Esophagus mucosa (tissue), 1 donor: ENCODE measurements at places on chromosomes 5 and 9. TPM values are rescaled to one million over a fixed set of nuclear protein-coding genes. Genes with fewer than 3 reads are reported as not detected.
A peak's percentile ranks its signal among the peaks of the same experiment; 100 is the strongest.

GRCh38 chr9:16075696-16076095 is 522.9 kb downstream of the CCDC171 start:
- no peak for ATAC-seq

- no peak for ATAC-seq
Observed at GRCh38 chr5:2149195-2149539, 266.4 kb upstream of the IRX4 start.

DNA sequence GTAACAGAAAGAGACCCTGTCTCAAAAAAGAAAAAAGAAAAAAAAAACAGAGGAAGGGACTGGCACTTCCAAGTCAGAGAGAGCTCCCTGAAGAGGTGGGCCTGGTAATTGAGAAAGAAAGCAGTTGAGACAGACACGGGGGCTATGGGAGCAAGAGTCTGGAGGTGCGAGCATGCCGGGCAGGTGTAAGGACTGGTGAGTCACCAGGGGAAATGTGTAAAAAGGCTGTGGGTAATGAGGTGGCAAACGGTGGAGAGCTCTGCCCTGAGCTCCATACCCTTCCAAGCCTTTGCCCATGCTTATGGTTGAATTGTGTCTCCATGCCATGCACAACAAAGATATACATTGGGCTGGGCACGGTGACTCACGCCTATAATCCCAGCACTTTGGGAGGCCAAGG is 18.0 kb upstream of the JADE2 start:
- ATAC-seq, result no peak

GRCh38 chr9:137306066-137306849 is 4.2 kb upstream of the NRARP start:
- no peak for ATAC-seq

GRCh38 chr9:112540800-112541199 is 54.2 kb downstream of the KIAA1958 start:
- no peak for ATAC-seq

DNA sequence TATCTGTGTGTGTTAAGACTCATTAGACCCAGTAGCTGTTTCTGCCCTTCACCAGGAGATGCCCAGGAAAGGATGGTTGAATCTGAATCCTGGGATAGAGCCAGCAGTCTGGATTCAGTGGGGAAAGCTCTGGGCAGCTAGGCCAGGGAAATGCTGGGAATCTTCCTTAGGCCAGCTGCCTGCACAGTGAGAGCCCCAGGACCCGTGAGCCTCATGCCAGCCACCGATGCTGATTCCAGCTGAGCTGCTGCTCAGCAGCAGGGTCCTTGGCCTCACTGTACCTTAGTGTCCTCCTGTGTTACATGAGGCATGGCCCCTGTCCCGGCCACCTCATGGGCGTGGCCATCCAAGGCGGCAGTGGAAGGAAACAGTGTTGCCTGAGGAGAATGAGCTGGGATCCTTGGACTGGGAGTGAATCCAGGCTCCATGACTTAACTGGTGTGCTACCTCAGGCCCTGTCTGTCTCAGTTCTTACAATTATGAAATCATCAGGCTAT is 87.1 kb downstream of the AMBP start:
- ATAC-seq, result no peak

DNA sequence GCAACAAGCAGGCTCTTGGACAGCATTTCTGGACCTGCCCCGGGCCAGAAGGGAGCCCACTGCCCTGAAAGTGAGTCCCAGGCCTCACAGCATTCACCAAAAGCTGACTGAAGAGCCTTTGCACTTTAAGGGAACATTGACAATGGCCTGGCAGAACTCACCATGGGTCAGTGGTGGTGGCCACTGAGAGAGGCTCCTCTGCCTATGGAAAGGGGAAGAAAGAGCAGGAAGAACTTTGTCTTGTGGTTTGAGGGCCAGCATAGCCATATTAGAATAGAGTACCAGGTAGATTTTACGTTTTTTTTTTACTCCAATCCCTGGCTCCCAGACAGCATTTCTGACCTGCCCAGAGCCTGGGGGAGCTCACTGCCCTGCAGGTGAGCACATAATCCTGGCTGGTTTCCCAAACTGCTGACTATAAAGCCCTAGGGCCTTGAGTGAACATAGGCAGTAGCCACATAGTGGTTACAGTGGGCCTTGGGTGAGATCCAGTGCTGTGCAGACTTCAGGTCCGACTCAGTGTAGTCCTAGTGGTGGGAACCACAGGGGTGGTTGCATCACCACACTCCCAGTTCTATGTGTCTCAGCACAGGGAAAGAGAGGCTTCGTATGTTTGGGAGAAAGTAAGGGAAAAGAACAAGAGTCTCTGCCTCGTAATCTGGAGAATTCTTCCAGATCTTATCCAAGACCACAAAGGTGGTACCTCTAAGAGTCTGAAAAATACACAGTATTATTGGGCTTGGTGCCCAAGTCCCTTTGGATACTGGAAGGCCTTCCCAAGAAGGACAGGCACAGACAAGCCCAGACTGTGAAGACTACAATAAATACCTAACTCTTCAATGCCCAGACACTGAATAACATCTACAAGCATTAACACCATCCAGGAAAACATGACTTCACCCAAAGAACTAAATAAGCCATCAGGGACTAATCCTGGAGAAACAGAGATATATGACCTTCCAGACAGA is 89.5 kb downstream of the TSSK1B start:
- ATAC-seq, result peak; percentile 63

DNA sequence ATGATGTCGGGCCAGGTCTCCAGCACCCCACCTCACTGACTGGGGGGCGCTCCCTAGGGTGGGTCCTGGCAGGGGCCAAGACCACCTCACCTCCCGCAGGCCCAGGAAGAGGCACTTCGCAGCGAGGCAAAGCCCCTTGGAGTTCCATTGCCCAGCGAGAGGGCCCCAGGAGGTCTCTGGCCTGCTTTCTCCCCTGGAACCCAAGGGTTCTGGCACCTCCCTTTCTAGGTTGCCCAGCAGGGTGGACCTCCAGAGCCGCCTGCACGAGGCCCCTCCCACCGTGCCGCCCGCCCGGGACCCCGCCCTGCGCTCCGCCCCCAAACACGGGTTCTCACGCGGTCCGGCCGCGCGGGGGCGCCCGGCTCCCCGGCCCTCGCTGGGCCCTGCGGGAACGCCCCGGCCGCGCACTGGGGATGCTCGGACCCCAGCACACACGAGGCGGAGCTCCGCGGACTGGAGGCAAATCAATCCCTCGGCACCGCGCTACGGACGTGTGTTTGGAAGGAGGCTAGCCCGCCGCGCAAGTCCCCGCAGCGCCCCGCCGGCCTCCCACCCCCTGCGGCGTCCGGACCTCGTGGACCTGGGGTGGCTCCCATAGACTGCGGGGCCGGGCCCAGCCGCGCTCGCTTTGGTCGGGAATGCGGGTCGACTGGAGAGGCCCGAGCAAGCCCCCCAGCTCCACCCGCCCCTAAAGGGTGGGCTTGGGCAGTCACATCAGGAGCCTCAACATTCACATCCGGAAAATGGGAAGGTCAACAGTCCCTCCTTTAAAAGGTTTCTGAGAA is 99.5 kb upstream of the LMX1B start:
- ATAC-seq, result peak; percentile 59

SHC3 gene
- 1.4 TPM for total RNA-seq

EFNA5 gene
- 29.7 TPM for total RNA-seq

CCDC192 gene
- not detected for total RNA-seq

PROB1 gene
- total RNA-seq, result 1.9 TPM

HAVCR1 gene
- not detected for total RNA-seq

PDE6A gene
- 0.48 TPM for total RNA-seq
